ENCODE measurements at places on chromosomes 2 and 18.

GRCh38 chr2:150373374-150373773 lies 114.1 kb downstream of the RND3 start:
- DNase-seq = no peak

- DNase-seq = no peak
These were observed 126.4 kb downstream of the SMAD7 start for GRCh38 chr18:48824231-48824970.

DNA sequence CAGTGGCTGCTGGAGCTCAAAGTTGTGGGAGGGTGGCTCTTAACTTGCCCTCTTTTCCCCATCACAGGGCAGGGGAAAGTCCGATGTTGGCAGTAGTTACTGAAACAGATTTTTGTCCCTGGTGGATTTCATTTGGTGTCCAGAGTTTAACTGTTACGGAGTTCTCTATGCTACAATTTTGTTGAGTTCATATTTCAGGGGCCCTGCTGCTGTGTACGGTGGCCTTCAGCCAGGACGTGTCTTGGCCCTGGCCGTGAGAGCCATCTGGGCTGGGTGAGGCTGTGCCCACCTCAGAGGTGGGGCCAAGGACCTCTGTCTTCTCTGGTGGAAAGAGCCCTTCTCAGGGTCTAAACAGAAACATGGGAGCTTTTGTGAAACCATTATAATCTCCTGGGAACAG lies 67.4 kb downstream of the SH3YL1 start:
- no peak for DNase-seq

GRCh38 chr2:233117351-233117750 lies 57.2 kb downstream of the INPP5D start:
- DNase-seq = no peak

- no peak for DNase-seq
These were observed 12.9 kb downstream of the HTR2B start for GRCh38 chr2:231111987-231112386.

DNA sequence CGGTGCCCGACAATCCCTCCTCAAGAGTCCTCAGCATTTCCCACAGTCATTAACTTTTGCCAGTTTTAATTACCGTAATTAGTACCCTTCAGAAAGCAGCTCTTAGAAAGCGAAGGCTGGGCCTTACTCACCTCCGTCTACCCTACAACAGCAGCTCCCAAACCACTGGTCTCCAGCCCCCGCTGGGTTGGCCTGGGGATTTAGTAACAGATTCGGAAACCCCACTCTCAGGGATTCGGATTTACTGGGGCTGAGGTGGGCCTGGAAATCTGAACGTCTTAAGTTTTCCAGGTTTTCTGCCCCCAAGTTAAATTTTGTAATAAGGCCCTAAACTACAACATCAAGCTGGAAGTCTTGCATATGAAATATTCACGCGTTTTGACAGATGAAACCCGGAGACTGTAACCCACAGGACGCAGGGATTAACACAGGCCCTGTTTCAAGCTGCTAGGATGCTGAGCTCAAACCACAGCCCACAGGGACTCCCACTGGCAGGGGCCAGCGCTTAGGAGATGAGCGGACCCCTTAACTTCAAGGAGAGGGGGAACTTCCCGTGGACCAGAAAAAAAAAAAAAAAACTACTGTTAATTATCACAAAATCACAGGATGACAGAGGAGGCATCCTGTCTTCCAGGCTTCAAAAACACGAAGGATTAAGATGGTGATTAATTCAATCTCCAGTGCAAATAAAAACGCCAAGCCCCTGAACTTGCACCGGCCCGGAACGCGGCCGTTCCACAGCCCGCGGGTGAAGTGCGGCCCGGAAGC lies 985 bp downstream of the ILKAP start:
- no peak for DNase-seq

- DNase-seq = no peak
These were observed 115.0 kb upstream of the LGALSL start for GRCh38 chr2:64338910-64339500.

DNA sequence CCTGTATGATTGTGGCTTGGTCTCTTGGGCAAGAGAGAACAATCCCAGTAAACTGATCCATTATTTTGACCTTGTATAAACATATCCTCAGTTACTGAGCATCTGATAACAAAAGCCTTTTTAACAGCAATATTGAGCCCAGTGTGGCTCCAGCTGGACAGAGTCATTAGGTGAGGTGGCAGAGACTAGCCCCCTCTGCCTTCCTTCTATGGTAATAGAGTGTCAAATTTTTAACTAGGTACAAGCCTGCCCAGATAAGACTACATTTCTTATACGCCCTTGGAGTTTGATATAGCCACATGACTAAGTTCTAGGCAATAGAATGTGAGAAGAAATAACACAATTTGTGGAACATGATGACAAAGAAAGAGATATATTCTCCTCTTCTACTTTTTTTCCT lies 56.2 kb downstream of the HNMT start:
- DNase-seq = no peak

DNA sequence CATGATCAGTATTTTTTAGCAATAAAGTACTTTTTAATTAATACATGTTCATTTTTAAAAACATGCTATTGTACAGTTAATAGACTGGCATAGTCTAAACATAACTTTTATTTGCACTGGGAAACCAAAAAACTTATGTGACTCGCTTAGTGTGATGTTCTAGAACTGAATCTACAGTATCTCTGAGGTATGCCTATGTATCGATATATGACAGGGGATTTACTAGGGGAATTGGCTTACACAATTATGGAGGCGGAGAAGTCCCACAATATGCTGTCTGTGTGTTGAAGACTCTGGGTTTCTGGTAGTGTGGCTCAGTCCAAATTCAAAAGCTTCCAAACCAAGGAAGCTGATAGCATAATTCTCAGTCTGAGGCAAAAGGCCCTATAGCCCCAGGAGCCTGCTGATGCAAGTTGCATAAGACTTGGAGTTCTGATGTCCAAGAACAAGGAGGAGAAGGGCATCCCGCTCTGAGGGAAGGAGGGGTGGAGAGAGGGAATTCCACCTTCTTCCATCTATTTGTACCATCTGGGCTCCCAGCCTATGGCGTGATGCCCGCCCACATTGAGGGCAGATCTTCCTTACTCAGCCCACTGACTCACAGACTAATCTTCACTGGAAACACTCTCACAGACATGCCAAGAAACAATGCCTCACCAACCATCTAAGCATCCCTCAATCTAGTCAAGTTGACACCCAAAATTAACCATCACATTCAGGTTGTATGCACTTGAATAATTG lies 27.5 kb downstream of the ZNF638 start:
- no peak for DNase-seq

DNA sequence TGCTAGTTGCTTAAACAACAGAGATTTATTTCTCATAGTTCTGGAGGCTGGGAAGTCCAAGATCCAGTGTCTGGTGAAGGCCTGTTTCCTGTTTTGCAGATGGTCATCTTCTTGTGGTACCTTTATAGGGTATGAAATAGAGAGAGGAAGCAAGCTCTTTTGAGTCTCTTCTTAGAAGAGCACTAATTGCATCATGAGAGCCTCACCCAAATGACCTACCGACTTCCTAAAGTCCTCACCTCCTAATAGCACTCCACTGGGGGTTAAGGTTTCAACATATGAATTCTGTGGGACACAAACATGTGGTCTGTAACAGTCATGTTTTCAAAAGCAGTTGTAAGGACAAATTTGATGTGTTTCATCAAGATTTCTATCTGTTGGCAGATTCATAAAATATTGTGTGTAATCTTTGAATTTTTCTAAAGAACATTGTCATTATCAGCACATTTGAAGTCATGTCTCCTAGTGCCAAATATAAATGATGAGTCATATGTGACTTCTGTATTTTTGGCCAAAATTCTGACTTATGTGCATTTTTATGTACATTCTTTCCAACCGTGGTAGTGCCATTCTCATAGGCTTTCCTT lies 45.3 kb downstream of the CD28 start:
- DNase-seq = peak; percentile 5

GRCh38 chr2:174544156-174544555 lies 53.4 kb downstream of the WIPF1 start:
- no peak for DNase-seq

DNA sequence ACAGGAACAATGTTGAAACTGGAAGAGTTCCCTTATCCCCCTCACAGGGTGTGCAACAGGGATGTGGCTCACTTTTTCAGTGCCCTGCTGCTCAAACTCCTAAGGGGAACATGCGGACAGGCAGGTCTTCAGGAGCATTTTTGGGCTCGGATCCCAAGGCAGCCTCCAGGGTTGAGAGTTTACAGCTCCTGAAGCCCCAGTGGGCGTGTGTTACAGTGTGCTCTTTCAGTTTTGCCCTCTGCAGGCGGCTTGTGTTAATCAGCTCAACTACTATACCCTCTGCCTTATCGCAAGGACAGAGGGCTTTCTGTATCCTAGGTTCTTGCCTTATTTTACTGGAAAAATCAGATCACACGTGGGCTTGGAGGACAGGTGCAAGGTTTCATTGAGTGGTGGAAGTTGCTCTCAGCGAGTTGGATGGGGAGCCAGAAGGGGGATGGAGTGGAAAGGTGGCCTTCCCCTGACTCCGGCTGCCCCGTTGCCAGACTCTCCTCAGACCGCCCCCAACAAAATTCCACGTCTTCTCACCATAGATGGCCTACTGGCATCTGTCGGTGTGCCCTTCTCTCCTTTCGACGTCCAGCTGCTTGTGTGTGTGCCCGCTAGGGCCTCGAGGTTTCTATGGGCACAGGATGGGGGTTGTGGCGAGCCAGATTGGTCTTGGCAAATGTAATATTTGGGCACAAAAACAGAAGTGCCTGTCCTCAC lies 541.9 kb downstream of the TMX3 start:
- no peak for DNase-seq

DNA sequence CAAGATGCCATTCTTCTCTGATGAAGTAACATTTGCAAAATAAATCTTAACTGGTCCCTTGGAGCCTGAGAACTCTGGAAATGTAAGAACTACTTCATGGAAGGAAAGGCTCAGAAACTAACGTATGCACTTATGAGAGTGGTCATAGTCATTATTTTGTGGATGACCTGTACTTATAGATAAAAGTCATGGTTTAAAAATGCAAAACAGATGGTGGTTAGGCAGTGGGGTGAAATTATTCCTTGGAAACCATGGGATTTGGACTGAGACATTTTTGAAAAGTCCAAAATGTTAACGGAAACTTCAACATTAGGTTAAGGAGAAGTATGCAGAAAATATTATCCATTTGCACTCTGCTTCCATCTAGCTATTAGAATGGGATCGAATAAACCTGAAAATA lies 223.0 kb downstream of the ICOS start:
- DNase-seq = no peak

DNA sequence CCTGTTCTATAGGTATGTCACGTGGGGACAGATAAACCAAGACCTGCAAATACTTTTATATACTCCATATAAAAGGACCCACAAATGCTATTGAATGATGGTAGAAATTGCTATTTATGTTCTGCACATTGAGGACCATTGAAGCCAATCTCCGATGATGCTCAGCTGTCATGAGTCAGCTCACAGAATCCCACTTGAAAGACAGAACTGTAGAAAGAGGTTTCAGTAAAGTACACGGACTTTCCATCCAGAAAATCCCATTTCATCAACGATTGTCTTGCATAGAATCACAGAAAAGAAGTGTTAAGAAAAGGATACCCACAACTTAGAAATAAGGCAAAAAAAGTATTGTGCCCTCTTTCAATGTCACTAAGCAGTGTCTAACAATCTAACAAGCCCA lies 169.0 kb upstream of the COPS8 start:
- DNase-seq = no peak

DNA sequence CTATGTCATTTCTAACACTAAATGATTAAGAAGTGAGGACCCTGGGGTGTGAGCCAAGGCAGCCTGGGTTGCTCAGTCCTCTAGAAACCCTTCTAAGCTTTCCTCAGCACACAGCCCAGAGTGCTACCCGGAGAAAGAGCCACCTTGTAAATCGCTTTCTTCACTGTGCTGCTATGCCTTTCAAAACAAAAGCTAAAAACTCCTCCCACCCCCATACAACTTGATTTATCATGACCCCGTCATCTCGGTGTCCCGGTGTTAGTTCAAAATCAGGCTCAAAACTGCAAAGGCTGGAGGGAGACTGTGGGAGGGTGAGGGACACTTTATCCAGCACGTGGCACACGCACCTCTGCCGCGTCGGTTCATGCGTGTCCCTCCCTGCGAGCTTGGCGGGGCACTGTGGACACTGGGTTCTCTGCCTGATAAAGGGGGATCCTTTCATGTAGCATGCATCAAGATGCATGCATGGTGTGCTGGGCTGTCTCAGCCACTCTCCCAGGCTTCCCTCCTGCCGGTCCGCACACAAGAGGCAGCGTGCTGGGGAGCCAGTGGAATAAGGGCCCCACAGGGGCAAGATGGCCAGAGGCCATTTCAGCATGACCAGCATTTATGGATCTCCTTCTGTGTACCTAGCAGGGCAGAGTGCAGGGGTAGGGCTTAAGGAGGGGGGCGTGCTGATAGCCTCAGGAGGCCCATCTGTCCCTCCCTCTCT lies 170.4 kb downstream of the SMAD7 start:
- DNase-seq = no peak

- no peak for DNase-seq
These were observed 158.0 kb downstream of the CELF4 start for GRCh38 chr18:37407571-37407970.

GRCh38 chr2:82968358-82968757 lies 1490.7 kb downstream of the SUCLG1 start:
- no peak for DNase-seq

DNA sequence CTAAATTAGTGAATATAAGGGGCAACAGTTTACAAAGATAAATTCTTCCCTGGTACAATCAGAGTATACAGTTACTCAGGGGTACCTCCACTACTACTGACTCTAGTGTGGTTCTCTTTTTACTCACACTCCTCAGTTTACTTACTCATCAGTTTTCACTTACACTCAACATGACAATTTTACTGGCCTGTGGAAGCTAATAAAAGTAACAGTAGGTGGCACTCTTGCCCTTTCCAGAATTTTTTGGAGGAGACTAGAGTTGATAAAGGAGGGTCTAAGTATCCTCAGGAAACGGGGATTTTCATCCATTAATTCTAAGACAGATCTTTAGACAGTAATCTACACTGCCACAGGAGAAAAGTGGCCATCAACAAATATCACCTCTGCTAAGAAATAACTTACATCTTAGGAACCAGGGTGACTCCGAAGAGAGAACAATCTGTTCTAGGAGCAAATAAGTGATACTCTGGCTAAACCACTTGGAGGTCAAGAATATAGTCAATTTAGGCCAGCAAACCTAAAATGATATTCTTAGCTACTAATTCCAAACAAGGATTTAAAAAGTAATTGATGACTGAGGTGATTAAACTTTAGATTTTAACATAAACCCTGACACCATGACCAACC lies 61.3 kb downstream of the ATL2 start:
- peak; percentile 48 for DNase-seq

DNA sequence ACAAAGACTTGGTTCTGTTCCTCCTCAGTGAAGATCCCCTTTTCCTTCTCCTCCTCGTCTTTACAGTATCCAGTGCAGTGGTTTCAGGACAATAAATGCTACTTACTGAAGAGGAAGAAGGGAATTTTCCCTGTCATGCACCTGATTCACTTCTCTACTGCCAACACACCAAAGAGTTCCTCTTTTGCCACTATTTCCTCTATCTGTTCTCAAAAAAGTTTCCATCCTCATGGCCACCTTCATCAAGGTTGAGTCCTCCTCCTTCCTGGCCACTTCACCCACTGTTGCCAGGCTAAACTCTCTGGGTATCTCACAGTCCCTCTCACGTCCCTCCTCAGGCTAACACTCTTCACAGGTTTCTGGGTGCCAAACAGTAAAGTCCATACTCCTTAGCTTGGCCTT lies 41.7 kb downstream of the PLEKHM3 start:
- peak; percentile 32 for DNase-seq
